ENCODE measurements at places on chromosomes 12 and 14.
A peak's percentile ranks its signal among the peaks of the same experiment; 100 is the strongest.

- DNase-seq = no peak
Measured at GRCh38 chr14:38056270-38056669, 151.4 kb upstream of the SSTR1 start.

GRCh38 chr12:98591209-98591608, 2.3 kb upstream of the SLC25A3 start:
- no peak for DNase-seq

DNA sequence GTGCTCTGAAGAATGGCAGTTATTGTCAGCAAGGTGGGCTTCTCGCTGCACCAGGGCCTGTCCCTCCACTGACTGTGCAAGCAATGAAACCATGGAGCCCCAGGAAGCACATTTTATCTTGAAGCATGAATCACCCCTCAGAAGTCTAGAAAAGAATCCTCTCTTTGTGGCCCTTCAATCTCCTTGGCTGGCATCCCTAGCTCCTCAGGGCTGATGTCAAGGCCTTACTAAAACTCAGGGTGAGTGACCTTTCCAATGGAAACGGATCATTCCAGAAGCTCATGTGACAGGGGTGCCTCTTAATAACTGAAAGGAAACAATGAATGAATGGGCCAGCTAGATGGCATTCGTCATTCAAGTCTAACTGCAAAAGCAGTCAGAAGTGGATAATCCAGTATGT, 22.3 kb upstream of the PLEKHH1 start:
- DNase-seq = no peak

GRCh38 chr12:104615048-104615561, 158.4 kb downstream of the CHST11 start:
- peak; percentile 53 for DNase-seq

- no peak for DNase-seq
Measured at GRCh38 chr14:39474416-39474911, 42.2 kb upstream of the FBXO33 start.

- peak; percentile 55 for DNase-seq
Measured at GRCh38 chr12:52870361-52871290, 21.8 kb upstream of the KRT78 start.
